HT-29 (cell line): ENCODE measurements at places on chromosomes 3 and 15. TPM values are rescaled to one million over a fixed set of nuclear protein-coding genes. Genes with fewer than 3 reads are reported as not detected.

Gene AHSG
- not detected in 2 replicates for total RNA-seq

Gene C3orf85
- 0.46 TPM in 1 of 2 replicates, not detected in the other for total RNA-seq

DNA sequence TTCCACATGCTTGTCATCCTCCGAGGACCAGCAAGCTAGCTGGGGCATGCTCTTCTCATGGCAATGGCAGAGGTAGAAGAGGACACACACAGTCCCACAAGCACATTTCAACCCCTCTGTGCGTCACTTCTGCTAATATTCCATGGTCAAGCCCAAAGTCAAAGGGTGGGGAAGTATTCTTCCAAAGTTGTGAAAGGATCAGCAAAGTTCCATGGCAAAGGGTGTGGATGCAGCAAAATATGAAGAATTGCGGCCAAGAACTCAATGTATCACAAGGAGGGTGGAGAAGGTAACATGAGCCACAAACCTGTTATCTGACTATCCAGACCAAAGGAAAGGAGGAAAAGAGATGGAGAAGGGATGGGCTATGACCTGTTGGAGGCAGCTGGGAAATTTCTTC is 71.2 kb upstream of the SNRK start:
- DNase-seq, result no peak

GRCh38 chr15:91348752-91349500 is 248.9 kb downstream of the SV2B start:
- no peak for DNase-seq

- no peak for DNase-seq
Observed at GRCh38 chr3:59285560-59285959, 235.7 kb upstream of the CFAP20DC start.

- no peak for DNase-seq
Observed at GRCh38 chr3:24756101-24756888, 261.6 kb upstream of the THRB start.

DNA sequence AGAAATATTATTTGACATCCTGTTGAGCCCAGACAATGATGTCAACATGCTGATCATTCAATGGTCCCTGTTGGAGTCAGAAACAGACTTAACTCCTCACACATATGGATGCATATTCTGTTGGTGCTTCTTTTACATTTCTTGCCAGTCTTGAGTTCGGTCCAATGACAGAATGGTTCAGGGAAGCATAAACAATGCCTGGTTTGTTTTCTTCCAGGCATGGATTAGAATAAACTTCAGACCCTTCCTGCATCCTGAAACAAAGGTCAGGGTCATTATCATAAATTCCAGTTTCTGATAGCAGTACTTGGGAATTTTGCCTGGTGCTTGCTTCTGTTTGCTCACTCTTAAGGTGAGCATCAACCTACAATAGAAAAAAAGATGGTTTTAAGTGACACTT is 33.3 kb downstream of the BTLA start:
- no peak for DNase-seq
